ENCODE measurements at places on chromosomes 5 and 9.

- DNase-seq, result no peak
Observed at GRCh38 chr9:115944166-115944948, 209.2 kb upstream of the PAPPA start.

- DNase-seq, result no peak
Observed at GRCh38 chr5:73967347-73967746, 341.4 kb downstream of the ARHGEF28 start.

- no peak for DNase-seq
Observed at GRCh38 chr9:127522727-127523126, 71.4 kb downstream of the LRSAM1 start.

DNA sequence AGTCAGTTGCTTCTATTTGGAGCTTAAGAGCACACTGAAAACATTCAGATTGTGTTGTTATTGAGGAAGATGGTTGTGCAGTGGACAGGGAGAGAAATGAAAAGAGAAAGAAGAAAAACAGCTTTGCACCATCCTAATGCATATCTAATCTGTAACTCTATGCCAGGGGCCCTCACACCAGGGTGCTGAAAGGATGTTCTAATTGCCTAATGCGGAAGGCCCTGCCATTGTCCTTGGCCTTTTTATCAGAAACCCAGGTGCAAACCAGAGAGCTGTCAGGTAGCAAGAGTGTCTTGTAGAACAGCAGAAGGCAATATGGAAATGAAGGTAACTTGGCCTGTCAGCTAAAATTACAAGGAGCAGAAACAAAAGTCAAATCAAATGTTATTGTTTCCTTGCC lies 384.5 kb upstream of the PIK3R1 start:
- no peak for DNase-seq

- no peak for DNase-seq
Observed at GRCh38 chr5:124823380-124823779, 76.9 kb upstream of the ZNF608 start.

- no peak for DNase-seq
Observed at GRCh38 chr5:82208371-82208770, 69.8 kb downstream of the RPS23 start.

DNA sequence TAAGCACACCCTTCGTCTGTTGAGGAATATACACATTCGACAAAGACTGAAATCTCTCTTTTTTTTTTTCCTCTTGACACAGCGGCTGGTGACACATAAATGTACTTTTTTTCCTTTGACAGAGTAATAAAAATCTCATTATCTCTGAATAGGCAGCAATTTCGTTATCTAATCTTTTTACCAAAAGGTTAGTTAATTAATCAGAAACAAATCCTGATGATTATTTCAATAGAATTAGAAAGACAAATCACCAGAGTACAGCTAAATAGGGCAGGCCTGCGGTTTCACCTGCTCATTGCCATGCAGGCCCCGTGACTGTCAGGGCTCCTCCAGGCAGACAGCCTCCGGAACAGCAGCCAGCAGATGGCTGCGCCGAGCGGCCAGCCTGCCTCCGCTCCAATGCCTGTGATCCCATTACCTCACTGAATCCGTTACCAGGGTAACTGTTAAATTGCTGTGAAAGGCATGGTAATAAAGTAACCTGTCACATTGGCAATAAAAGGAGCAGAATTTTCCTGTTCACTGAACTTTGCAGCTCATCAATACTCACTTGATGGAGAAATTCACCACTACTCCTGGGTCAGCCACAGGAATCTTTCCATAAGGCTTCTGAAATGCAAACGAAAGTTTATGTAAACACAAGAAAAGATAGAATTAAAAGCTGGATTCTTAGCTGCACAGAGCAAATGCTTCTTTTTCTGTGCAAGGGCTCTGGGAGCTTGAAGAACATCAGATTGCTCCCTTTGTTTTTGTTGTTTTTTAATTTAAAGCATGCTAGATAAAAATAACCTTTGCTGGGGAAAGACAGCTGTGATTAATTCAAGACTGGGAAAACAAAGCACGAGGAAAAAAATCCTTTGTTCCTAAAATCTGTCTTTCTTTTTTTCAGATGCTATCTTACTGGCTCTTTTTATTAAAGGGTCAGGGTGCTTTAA lies 666.4 kb upstream of the ZNF608 start:
- DNase-seq, result no peak

DNA sequence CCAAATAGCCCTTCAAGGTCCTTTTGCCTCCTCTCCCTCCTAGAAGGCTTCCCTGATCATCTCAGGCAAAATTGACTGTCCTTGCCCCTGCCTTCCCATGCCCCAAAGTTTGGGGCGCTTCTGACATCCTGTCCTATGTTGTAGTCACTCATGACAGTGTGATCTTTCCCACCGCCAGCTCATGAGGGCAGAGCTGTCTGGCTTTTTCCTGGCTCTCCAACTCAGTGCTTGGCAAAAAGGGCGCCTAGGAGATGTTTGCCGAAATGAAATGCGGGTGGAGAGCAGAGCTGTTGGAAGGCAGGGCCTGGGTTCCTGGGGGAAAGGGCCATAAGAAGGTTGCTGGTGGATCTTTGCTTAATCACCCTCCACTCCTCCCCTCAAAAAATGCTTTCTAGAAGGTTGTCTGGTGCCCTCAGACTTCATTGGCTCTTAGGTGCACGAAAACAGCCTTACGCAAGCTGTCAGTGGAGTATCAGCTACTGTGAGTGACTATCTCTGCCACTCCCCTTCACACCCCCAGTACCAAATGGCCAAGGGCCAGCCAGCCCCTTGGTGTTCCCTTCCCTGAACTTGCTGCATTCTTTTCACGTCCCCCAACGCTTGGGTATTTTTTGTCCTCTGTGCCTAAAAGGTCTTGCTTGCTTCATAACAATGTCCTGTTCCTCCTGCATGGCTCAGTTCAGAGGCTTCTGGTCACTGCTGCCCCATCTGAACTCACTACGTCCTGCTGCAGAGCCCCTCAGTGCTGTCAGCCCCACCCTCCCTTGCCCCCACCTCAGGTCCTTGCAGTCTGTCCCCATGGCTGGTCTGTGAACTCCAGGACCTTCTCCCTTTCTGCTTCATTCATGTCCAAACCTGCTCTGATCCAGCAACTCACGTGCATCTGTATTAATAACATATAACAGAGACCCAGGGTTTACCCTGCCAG lies 2.6 kb upstream of the SLC25A51 start:
- DNase-seq, result no peak

GRCh38 chr5:135246923-135247795 lies 151.9 kb downstream of the MACROH2A1 start:
- no peak for DNase-seq

- no peak for DNase-seq
Observed at GRCh38 chr9:74117731-74118130, 379.4 kb upstream of the RORB start.

Data from activated T-cell treated with anti-CD3 and anti-CD28 coated beads, Interleukin-2, amount 50 U/mL, for 1 hour (primary cell).